Large intestine (tissue), 12 donors: ENCODE measurements at places on chromosomes 1 and 21. TPM values are rescaled to one million over a fixed set of nuclear protein-coding genes. Genes with fewer than 3 reads are reported as not detected.
A peak's percentile ranks its signal among the peaks of the same experiment; 100 is the strongest.

Gene TDRD5
- polyA plus RNA-seq = 0.40 TPM

Gene ALPL
- 1.5 TPM for polyA plus RNA-seq

Gene CRP
- polyA plus RNA-seq = not detected

Gene ICOSLG
- polyA plus RNA-seq = 3.0 TPM

GRCh38 chr1:39799770-39800470, 11.3 kb upstream of the BMP8B start:
- DNase-seq = peak; percentile 67

DNA sequence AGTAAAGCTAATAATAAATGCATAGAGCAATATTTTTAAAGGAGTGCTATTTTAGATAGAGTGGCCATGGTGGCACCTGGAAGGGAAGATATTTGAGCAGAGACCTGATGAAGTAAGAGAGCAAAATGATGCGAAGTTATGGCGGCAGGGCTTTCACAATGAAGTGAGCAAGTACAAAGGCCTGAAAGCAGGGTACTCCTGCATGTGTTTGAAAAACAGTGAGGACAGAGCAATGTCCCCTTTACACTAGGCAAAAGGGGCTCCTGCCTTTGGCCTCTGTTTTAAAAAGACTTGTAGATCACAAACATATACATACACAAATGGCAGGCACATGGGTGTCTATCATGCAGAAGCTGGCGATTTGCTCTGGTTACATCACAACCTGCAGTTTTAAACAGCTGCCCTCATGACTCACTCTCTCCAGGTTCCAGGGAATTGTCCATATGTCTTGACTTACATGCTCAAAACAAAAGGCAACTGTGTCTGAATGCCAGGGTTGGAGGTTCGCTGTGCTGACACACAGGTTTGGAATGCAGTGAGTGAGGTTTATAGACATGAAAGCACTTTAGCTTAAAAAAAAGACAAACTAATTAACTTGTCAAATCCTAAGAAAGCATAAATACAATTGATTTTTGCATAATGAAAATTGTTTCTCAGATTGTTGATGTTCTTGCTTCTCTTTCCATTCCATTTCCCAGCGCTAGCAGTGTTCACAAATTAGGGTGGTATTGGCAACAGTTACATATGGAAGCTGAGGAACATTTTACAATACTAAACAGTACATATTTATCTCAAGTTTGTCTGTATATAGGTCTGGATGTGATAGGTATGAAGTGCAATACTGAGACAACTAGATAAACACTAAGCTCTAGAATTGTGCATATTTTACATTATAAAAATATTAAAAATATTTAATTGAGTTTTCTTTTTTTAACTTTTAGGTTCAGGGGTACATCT, 313.9 kb downstream of the BARHL2 start:
- peak; percentile 86 for DNase-seq

GRCh38 chr1:121566346-121566745, 381.6 kb downstream of the SRGAP2C start:
- no peak for DNase-seq

- DNase-seq = no peak
Observed at GRCh38 chr1:9062021-9062471, 7.4 kb downstream of the SLC2A5 start.

- no peak for DNase-seq
Observed at GRCh38 chr1:46464915-46465314, 24.7 kb upstream of the DMBX1 start.

- no peak for DNase-seq
Observed at GRCh38 chr1:105872817-105873216, 1183.7 kb upstream of the PRMT6 start.

GRCh38 chr1:185568155-185569123, 165.8 kb upstream of the HMCN1 start:
- DNase-seq = no peak

DNA sequence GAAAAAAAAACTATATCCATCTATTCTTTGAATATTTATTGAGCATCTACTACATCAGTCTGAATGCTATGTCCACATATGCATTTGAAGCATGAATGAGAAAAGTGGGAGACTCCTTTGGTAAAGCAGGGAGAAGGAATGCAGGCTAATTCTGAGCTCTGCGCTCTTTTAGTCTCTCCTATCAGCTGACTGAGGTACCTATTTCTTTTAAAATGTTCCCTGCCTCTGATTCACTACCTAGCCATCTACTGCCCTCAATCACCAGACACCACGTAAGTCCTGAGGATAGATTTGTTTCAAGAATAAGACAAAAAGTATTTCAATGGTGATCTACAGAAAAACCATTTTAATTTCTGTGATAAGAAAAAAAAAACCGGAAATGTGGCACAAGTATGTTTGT, 3.8 kb upstream of the RGS13 start:
- DNase-seq = no peak

DNA sequence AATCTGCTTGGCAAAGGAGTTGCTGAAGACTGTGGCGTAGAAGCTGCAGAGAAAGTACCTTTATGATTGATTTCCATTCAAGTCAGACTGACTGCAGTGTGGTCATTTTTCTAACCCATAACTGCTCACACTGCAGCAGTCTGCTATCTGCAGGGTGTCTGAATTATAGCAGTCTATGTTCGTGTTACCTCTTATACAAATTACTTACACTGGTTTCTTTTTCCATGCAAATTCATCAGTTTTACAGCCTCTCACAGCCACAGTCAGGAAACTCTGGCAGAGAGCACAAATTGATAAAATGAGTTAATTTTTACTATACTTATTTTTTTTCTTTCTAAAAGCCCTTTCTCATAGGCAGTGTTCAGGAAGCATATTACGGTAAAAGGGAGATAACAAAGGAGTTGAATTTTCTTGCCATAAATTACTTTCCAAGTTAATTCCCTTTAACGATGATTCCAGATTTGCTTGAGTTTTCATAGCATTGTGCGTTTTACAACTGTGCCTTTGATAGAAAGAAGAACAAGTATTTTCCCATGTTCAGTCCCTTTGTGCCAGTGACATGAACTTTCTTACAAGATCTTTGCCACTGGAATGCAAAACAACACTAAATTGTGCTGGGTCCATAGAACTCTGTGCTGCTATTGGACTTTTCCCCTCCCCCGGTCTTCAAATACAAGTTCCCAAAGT, 261.5 kb downstream of the NFIA start:
- DNase-seq = no peak

GRCh38 chr1:55716610-55717009, 501.4 kb upstream of the USP24 start:
- DNase-seq = no peak

DNA sequence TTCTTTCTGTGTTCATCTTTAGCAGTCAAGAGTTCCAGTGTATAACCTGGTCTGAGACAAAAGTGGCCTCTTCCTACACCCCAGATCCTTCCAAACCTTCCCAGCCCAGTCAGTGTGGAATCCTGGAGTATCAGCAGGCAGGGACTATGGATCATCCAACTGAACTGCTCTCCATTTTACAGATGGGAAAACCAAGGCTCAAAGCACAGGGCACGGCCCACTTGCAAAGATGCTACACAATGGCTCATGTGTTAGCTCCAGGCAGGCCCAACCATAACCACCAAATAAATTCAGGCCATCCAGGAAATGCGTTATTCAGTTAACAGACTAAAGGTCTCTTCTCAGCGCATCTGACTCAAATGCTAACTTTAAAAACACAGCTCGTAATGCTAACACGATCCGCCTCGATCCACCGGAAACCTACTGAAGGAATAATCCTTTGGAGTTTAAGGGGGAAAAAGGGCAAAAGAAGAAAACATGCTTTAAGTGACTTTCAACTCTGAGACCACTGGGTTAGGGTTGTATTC, 7.1 kb downstream of the GLIS1 start:
- DNase-seq = no peak

GRCh38 chr1:245961137-245961540, 545.9 kb downstream of the SMYD3 start:
- no peak for DNase-seq
